ENCODE measurements at places on chromosomes 16 and 17. TPM values are rescaled to one million over a fixed set of nuclear protein-coding genes. Genes with fewer than 3 reads are reported as not detected.

The KRT27 gene
- total RNA-seq = not detected

DNA sequence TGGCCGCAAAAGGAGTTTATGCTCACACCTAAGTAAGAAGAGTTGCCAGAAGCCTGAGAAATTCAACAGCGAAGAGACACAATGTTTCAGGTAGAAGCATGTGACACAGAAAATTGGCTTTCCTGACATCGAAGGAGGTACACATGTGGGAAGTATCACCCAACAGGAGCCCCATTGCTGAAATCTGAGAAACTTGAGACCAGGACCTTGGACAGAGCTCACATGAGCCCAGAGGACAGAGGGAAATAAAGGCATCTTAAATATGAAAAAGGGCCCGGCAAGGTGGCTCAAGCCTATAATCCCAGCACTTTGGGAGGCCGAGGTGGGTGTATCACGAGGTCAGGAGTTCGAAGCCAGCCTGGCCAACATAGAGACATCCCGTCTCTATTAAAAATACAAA lies 304.1 kb upstream of the C16orf82 start:
- no peak for DNase-seq

GRCh38 chr16:72875291-72876031 lies 172.5 kb downstream of the ZFHX3 start:
- DNase-seq = no peak

DNA sequence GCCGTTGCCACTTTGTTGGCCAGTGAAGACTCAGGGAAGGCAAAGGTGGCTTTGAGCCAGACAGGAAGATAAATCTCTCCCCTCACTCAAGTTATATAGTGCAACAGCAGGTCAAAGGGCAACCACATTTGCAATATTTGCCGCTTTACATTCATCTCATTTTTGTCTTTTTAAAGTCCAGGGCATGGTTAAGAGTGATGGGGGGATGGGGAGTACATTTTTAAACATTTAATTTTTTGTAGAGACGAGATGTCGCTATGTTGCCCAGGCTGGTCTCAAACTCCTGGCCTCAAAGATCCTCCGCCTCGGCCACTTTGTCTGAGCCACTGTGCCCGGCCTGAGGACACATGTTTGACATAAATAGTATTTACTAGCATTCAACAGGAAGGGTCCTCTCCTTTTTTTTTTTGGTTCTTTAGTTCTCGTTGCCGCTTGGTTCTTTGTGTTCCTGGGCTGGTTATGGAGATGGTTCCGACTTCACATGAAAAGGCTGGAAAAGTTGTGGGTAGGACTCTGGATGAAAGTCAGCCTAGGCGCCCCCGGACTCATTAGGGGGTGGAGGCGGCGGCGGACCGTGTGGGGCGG lies 95.7 kb downstream of the RAB11FIP4 start:
- DNase-seq = no peak

DNA sequence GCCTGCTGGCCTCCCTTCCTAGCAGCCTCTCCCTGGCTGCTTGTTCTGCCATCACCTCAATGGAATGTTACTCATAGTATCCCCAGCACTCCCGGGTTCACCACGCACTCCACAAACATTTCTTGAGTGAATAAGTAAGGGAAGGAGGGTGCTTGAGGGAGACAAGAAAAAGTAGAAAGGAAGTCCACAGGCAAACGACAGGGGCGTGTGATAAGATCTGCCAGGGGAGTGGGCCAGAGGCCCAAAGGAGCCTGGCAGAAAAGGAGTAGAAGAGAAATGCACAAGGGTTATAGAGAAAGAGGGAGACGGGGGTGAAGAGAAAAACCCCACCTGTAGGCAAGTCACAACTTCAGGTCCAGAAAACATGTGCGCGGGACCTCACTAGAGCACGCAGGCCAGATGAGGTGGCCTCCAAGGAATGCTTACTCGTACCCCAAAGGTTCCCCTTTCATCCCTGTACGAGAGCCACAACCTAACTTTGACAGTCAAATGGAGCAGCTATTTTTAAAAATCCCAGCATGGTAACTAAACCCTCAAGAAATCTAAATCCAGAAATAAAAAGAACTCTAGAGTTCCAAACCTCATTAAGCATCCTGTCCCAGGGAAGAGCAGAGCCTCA lies 6.6 kb downstream of the ZDHHC7 start:
- DNase-seq = no peak

The SLC38A8 gene
- not detected for total RNA-seq

The ACSF2 gene
- total RNA-seq = 8.2 TPM

The SLC47A1 gene
- 8.2 TPM for total RNA-seq

The TMIGD1 gene
- not detected for total RNA-seq

The EMP2 gene
- 39.2 TPM for total RNA-seq

The SEPTIN1 gene
- total RNA-seq = 0.82 TPM

GRCh38 chr17:27631897-27632725 lies 1.1 kb downstream of the LGALS9 start:
- DNase-seq = no peak

Measured in sigmoid colon (tissue), 7 donors.